IMR-90 (cell line): ENCODE measurements at places on chromosomes 2 and 18. TPM values are rescaled to one million over a fixed set of nuclear protein-coding genes. Genes with fewer than 3 reads are reported as not detected.
A peak's percentile ranks its signal among the peaks of the same experiment; 100 is the strongest.

ALKAL2 gene
- not detected in 2 replicates for total RNA-seq

DNA sequence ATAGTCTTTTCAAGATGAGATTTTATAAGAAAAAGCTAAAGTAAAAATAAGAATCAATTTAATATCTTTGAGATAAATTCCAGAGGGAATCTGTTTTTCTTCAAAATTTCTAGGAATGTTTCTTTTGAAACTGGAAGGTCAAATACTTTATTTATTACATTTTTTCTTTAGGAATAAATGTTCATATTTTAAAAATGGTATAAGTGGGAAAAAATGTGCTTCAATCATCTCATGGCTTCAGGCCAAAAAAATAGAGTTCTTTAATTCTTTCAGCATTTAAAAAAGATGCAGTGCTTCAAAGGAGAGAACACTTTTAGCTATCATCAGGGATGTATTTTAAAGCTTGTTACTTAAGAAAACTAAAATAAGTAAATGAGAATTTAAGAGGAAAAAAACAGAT, 110.6 kb downstream of the NEB start:
- no peak for DNase-seq

GGCX gene
- 31.9 and 35.0 TPM in 2 replicates for total RNA-seq

- no peak for DNase-seq
Observed at GRCh38 chr2:55033076-55033742, 17.0 kb downstream of the RTN4 start.

GRCh38 chr2:1894578-1894977, 150.3 kb upstream of the PXDN start:
- no peak for DNase-seq

GRCh38 chr2:45709137-45709536, 57.7 kb downstream of the PRKCE start:
- DNase-seq, result no peak

LYG1 gene
- not detected in 2 replicates for total RNA-seq

- DNase-seq, result no peak
Observed at GRCh38 chr18:13579874-13580273, 146.5 kb downstream of the FAM210A start.

DNA sequence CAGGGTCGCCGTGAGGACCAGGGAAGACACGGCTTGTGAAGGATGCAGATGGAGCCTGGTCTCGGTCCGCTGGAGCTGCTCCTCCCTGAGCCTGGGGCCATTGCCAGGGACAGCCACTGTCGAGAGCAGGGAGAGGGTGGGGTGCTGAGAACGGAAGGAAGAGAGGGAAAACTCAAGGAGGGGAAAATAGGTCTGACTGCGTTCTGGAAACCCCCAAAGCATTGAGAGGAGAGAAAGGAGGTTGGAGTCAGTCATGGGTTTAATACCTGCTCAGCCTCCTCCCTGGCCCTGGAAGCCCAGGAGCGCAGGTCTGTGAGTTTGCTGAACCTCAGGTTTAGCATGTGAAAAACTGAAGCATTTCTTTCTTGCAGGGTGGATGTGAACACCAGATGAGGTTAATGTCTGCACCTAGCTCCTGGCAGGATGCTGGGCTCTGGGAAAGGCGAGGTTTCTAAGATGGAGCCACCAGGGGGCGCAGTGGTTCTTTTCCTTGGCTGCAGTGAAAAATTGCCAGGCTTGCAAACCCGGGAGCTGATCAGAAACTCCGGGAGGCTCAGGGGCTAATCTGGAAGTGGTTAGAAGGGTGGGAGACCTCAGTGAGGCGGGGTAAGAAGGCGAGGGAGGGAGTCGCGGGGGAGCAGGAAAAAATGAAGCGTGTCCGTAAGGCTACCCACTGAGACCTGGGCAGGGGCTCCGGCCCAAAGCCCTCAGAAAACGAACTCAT, 33.6 kb upstream of the RNF149 start:
- DNase-seq, result peak; percentile 61

GRCh38 chr2:57793310-57793709, 253.3 kb upstream of the VRK2 start:
- no peak for DNase-seq

DOK1 gene
- 12.2 and 15.4 TPM in 2 replicates for total RNA-seq

NT5DC4 gene
- not detected in 2 replicates for total RNA-seq

DNA sequence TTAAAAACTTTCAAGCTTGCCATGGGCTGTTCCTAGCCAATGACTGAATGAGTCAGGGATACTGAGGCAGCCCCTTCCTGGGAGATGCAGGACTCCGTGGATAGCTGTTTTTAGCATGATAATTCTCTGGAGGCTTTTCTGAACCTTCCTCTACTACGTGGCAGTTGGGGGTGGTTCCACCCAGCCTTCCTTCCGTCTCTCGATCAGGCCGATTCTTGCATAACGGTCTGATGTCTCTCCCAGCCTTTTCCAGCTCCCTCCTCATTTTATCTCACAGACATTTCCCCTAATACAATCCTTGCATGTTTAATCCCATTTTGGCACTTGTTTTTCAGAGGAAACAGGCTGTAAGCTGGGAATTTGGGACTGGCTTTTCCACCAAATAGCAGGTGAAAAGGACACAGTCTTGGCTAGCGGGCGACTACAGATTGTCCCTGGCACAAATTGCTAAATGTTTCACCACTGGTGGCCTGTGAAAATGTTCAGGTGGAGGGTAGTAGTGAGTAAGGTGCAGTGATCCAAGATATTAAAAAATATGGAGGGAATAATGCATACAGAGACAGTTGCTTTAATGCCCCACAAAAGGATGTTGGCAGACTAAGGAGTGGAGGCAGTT, 21.0 kb upstream of the CTLA4 start:
- no peak for DNase-seq

- no peak for DNase-seq
Observed at GRCh38 chr2:43241558-43241957, 15.2 kb upstream of the ZFP36L2 start.

DNA sequence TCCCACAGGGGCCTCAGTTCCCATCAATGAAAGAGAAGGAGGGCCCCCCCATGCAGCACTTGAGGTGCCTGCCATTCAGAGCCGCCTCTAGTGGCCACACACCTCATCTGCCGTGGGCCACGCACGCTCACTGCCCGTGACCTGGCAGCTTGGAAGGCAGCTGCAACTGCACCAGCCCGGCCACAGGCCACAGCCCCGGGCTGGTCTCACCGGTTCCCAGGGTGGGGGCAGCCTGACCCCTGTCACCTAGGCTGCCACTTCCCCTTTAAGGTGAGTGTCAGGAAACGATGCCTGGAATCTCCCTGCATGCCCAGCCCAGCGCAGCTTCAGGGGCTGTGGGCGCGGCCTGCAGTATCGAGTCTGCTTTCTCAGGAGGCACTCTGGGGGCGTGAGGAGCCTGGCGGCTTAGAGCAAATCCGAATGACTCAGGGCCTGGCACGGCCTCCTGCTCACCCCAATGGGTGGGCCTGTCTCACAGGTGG, 2.6 kb downstream of the MAB21L4 start:
- peak; percentile 36 for DNase-seq

- DNase-seq, result no peak
Observed at GRCh38 chr2:127392828-127393578, 5.2 kb upstream of the MAP3K2 start.

- DNase-seq, result peak; percentile 38
Observed at GRCh38 chr18:26460449-26461091, 87.8 kb downstream of the KCTD1 start.

DNA sequence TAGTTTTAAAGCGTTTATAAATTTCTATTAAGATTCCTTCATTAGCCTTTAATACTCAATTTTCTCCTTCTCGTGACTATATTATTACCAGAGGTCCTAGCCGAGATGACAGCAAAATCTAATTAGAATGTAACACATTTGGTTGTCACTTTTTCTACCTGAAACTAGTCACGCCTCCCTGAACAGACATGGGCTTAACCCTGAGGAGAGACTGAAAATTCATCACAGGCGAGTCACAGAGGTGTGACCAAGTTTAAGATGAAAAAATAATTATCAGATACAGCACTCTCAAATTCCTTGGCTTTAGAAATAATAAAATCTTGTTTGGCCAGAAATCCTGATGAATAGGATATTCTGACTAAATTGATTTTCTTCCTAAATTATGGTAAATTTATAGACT, 834.4 kb upstream of the SLC39A10 start:
- no peak for DNase-seq

- DNase-seq, result no peak
Observed at GRCh38 chr18:31516437-31516836, 18.5 kb downstream of the DSG2 start.

PIEZO2 gene
- 3.3 and 4.1 TPM in 2 replicates for total RNA-seq

DNA sequence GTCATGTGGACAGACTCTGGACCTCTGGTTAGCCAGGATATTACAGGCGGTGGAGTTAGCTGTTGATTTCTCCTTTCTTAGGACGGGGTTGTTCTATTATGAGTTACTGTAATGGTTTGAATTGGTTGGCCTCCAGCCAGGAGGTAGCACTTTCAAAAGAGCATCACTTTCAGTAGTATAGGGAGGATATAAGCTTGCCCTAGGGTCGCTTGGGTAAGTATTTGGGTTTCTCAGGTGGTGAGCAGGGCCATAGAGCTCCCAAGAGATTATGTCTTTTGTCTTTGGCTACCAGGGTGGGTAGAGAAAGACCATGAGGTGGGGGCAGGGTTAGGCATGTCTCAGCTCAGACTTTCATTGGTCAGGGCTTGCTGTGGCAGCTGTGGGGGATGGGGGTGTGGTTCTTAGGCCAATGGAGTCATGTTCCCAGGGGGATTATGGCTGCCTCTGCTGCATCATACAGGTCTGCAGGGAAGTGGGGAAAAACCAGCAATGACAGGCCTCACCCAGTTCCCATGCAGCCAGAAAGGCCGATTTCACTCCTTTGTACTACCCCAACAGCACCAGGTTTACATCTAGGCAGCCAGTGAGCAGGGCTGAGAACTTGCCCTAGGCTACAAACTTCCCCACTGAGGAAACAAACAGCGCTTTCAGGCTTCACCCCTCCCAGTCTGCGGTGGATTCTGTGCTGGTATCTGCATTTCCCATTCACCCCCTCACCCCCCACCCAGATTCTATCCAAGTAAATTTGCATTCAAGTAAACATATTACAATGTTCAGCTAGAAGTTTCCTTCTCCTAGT, 89.4 kb upstream of the SLC38A11 start:
- DNase-seq, result no peak

- DNase-seq, result peak; percentile 75
Observed at GRCh38 chr2:10385933-10386773, 62.0 kb downstream of the ODC1 start.

GRCh38 chr2:224611938-224612337, 26.8 kb upstream of the CUL3 start:
- DNase-seq, result no peak

DNA sequence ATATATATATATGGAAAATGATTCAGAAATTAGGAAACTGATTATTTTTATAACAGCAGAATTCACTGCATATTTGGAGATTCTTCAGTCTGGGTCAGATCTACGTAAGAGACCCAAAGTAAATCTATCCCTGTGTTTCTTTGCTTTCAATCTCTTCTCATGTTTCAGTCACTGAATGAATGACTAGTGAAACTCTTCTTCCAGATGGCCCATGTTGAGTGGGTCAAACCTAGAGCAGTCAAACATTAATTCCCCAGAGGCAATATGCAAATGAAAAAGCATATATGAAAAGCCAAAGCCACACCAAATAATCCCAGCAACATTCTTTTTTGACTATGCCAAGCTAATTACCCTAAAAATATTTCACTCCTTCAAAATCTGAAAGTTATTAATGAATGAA, 317.3 kb downstream of the RBM43 start:
- DNase-seq, result no peak

GRCh38 chr2:187187519-187187918, 260.5 kb downstream of the CALCRL start:
- DNase-seq, result no peak

DNA sequence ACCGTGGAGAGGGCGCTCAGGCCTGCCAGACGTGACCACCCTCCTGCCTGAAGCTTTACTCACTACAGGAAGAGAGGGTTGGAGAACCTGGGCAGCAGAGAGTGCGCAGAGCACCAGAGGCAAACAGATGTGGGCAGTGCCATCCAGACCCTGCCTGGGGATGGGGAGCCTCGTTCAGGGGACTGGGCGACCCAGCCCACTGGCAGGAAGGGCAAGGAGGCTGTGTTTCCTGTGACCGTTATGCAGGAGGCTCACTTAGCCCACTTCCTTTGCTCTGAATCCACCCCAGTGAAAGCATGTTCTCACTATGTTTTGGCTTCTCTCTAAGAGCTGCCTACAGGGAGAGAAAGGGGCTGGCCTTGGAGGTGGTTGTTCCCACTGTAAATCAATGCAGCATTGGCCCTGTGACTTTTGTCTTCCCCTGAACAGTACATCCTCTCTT, 23.0 kb upstream of the ACKR3 start:
- no peak for DNase-seq

DNA sequence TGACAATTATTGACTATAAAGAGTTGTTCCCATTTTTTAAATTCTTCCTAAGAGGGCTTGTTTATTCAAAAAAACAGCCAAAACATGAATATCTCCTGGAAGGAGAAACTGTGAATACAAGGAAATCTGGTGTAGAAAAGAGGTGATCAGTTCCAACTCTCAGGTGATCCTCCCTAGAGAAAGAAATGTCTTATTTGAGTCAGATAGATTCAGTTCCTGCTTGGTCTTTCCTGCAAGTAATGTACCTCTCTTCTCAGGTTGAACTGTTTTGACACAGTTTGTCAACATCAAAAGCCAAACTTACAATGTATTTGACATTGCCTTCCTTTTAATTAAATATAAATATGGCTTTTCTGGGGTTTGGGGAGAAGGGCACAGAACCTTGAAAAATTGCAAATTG, 567.4 kb downstream of the ARHGAP15 start:
- no peak for DNase-seq

PELI1 gene
- 2.5 and 4.2 TPM in 2 replicates for total RNA-seq

ARL4C gene
- 7.7 and 12.5 TPM in 2 replicates for total RNA-seq

LYPD1 gene
- 79.7 and 87.6 TPM in 2 replicates for total RNA-seq

- no peak for DNase-seq
Observed at GRCh38 chr2:237097326-237097910, 11.7 kb downstream of the COPS8 start.

PREB gene
- 36.1 and 38.9 TPM in 2 replicates for total RNA-seq

ANO7 gene
- 0.36 and 0.56 TPM in 2 replicates for total RNA-seq
